ENCODE measurements at places on chromosomes 2 and 18. TPM values are rescaled to one million over a fixed set of nuclear protein-coding genes. Genes with fewer than 3 reads are reported as not detected.
A peak's percentile ranks its signal among the peaks of the same experiment; 100 is the strongest.

Gene MARCHF7
- 172 TPM for polyA plus RNA-seq

DNA sequence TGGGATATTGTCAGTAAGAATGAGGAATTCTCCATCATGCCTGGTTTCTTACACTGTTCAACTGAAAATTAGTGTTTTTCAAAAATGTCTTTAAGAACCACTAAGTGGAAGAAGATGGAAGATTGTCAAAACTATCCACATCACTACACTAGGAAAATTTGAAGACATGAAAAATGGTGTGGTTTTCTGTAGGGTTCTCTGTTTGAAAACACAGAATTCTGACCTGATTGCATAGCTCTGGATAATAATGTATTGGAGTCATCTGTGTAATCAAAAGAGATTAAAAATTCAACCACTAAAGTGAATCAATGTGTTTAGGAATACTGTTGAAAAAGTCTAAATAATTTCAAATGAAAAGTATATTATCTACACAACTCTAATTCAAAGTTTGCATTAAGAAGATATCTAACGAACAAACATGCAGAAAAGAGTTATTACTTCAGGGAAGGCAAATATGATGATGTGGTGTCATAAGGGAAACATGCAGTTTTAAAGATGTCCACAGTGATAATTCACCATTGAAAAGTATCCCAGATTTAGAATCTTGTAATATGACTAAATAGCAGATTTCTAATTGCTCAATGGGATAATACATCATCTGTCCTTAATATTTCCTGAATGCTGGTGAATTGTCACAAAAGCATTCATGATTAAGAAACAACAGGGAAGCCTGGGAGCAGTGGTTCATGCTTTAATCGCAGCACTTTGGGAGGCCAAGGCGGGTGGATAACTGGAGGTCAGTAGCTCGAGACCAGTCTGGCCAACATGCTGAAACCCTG is 116.9 kb downstream of the ERBB4 start:
- DNase-seq, result no peak

Gene FBXO11
- polyA plus RNA-seq, result 84.8 TPM

DNA sequence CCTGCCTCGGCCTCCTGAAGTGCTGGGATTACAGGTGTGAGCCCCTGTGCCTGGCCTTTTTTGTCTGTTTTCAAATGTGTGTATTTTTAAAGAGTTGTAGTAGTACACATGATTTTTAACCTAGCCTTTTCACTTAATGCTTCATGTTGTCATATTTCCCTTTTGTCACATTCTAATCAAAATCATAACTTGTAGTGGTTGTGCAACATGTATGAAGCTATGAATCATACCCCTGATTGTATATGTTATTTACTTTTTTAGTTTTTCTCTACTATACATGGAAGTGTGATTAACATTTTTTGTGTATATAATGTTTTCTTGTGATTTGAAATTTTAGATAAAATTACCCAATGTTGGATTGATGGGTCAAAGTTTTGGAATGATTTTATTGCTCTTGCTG is 8.5 kb downstream of the GEN1 start:
- no peak for DNase-seq

DNA sequence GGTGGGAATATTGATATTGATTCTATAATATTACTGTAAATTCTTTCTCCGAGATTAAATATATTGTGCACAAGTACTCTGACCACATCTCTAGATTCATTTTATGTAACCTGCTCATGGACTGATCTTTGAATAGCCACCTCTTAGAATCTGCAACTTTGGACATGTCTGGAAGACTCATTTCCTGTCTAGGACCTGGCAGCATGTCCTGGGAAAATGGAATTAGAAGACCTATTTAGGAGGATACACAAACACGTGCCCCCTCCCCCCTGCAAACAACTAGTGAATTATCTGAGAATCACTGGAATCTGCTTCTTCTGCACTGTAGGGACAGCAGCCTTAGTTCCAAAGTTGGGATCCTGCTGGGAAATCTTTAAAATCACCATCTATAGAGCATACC is 94.1 kb downstream of the UBE2E3 start:
- DNase-seq, result no peak

Gene OTX1
- polyA plus RNA-seq, result not detected

Gene PROKR1
- polyA plus RNA-seq, result 0.62 TPM

Gene PSMA8
- 0.08 TPM for polyA plus RNA-seq

Gene TXNL4A
- 97.0 TPM for polyA plus RNA-seq

DNA sequence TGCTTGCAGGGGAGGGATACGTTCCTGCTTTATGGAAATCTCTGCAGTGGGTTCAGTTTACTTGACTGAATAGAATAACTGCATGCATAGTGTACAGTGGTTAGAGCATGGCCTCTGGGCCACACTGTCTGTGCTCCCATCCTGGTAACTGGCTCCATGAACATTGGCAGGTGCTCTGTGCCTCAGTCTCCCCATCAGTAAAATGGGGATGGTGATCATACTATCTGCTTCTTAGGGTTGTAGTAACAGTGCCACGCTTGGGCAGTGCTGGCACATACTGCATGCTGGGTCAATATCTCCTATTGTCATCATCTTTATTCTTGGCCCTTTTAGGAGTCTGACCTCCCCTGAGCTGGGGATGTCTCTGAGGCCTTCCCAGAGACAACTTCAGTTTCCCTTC is 117.3 kb downstream of the CTIF start:
- no peak for DNase-seq

GRCh38 chr2:171432206-171432968 is 1.4 kb downstream of the METTL8 start:
- DNase-seq, result no peak

GRCh38 chr2:112812318-112813267 is 24.0 kb downstream of the IL1B start:
- DNase-seq, result no peak

DNA sequence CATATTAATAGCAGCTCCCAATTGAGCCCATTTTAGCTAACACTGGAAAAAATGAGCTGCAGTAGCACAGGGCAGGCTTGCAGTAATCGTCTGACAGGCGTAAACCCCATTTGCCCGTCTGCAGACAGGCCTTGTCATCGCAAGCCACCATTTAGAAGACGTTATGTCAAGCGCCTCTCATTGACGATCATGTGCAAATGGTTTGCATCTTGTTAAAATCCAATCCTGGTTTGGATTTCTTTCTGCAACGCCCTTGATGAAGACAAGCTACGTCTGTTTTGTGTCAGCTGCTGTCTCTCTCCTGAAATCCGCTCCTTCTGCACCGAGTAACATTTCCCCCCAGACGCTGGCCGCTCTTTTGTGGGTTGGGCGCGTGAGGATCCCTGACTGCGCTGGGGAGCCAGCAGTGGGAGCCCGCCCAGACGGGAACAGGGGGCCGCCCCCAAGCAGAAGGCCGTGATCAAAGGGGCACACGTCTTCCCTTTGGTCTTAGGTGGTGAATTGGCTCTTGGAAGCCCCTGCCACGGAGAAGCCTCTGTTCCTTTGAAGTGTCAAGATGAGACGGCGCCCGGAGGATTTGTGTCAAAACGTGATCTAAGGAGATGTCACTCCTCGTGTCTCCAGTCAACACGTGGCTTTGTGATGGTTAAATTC is 84.2 kb upstream of the GPC1 start:
- DNase-seq, result no peak

DNA sequence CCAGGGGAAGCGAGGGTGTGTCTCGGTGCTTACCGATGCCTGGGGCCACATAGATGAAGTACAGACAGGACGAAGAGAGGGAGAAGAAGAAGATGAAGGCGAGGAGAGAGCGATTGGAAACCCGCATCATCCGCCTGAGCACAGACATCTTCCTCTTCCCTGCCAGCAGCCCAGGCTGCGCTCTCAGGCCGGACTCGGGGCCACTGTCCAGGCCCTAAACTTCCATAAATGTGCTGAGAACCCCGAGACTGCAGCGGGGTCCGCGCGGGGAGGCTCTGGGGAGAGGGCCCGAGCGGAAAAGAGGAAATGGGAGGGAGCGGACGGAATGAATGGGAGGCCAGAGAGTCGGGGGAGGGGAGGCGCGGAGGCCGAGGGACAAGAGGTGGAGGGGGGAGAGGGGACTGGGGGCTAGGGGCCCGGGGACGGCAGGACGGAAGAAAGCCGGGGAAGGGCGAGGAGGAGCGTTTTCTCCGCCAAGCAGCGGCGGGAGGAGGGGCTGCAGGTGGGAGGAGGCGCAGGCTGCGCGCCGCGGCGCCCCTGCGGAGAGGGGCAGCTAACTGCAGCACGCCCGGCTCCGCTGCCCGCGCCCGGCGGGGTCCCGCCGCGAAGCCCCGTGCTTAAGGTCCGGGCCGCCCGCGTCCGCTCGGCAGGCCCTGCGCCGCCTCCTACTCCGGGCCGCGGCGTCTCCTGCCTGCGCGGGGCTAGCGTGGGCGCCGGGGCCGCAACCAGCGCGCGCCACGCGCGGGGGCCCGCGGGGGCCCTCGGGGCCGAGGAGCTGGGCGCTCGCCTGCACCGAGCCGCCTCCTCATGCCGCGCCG is at the start of gene B4GALT6:
Gene B4GALT6 (minus strand): TSS at position 303 of the 818 bp plus-strand sequence. CDS start 155 bp downstream, at position 148.
- DNase-seq, result peak; percentile 36

- DNase-seq, result no peak
Observed at GRCh38 chr2:97671526-97671925, 2.0 kb downstream of the C2orf92 start.

Gene SLC14A1
- polyA plus RNA-seq, result 9.9 TPM

Gene TXNDC2
- 0.14 TPM for polyA plus RNA-seq

Gene AQP12A
- not detected for polyA plus RNA-seq

DNA sequence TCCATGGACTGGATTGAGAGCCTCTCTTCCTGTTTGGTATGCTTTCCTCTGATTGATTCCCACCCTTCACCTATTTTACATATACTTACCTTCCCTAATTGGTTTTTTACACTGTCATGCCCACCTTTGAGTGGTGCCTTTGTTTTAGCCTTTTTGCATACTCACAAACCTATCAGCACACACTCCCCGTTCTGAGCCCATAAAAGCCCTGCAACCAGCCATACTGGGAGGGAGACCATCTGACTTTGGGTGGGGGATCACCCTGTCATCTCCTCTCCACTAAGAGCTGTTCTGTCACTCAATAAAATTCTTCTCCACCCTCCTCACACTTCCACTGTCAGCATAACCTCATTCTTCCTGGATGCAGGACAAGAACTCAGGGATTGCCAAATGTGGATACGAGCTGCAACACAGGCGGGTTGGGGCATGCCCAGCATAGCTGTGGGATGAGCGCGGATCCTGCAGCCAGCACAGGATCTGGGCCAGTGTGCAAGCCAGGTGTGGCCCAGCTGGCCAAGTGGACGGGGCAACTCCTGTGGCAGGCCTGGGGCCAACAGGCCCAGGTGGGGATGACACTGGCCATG is 9.4 kb upstream of the MOB1A start:
- no peak for DNase-seq

Gene ZNF385B
- 12.3 TPM for polyA plus RNA-seq

DNA sequence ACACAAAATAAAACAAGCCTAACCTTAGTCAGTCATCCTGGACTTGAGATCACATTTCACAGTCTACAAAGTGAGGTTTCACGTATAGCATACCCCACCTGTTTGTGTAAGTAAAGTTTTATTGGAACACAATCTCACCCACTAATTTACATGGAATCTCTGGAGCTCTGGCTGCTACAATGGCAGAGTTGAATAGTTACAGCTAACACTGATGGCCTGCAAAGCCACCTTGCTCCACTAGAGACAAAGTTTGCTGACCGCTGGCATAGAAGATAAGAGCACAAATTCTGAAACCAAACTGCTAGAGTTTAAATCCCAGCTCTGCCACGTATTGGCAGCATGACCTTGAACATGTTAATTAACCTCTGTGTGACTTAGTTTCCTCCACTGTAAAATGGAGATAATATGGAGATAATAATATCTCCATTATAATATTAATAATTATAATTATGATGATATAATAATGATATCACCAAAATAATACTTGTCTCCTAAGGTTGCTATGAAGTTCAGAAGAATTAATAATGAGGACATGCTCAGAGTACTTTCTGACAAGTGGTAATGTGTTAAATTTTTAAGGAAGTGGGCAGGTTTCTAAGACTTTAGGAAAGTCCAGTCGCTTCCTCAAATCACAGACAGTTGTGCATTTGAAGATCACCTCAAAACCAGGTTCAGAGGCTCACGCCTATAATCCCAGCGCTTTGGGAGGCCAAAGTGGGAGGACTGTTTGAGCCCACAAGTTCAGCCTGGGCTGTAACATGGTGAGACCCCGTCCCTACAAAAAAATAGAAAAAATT is 204.6 kb downstream of the SH3RF3 start:
- no peak for DNase-seq

GRCh38 chr18:68436485-68436884 is 278.4 kb downstream of the TMX3 start:
- DNase-seq, result no peak

Data from left renal pelvis (tissue), 4 donors.